ENCODE measurements at places on chromosomes 1 and 21.

DNA sequence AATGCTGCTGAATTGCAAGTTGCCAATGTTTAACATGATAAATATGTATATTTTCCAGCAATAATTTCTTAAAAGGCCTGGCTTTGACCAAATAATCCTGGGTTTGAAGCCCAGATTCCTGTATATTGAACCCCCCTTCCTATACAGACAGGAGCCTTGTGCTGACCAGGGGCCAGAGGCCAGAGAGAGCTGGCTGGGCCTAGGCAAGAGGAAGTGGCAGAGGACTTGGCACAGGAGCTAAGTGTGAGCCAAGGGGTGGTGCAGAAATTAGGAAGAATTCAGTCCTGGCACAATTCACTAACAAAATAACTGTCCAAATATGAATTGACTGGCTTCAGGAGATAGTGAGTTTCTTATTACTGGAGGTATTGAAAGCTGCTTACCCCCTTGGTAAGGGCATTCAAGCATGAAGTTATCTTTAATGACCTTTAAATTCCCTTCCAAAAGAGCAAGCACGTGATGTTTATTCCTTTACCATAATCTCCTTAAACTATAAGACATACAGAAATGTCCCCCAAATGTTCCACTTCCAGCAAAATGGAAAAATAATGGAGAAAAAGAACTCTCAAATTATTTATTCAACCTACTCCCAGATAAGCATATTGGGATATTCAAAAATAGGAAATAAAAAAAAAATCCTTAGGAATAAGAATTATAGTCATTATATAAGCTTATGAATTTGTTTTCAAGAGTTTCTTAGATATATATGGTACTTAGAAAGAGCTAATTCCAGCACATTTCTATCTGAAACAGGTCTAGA is 26.6 kb downstream of the NIBAN1 start:
- DNase-seq, result no peak

- DNase-seq, result no peak
Observed at GRCh38 chr1:3520419-3521378, 66.2 kb downstream of the ARHGEF16 start.

DNA sequence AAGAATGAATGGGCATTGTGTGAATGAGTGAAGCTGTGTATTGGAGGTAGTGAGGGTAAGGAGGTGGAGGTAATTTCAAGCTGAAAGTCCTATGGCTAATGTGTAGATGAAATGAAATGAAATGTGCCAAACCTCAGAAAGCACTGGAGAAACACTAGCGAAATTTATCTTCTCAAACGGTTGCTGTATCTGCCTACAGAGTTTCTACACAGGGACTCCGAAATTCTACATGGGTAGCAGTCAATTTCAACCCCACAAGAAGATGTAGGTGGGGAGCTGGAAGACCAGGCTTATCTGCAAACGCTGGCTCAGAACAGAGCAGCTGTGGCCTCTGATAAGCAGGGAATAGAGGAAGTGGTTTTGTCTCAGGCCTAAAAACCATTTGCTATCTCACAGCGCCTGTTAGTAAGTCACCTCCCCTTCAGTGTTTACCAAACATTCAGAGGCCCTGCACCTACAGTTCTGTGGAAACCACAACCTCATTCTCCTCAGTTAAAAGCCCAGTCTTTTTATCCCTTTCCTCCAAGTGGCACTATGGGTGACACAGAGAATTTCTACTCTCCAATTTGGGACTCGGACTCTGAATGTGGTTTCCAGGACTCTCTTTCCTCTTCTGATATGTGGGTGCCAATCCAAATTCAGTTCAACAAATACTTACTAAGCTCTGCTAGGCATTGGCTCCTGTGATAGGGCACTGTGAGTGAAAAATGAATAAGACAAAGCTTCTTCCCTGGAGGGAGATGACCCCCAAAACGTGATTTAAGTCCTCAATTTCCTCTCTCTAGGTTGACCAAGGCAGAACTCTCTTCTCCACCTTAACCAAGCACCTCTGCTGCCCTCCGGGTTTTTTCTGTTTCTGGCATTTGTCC is 17.2 kb upstream of the SLAMF6 start:
- DNase-seq, result peak; percentile 78

GRCh38 chr1:228275430-228276173 is 67.8 kb downstream of the OBSCN start:
- peak; percentile 93 for DNase-seq

DNA sequence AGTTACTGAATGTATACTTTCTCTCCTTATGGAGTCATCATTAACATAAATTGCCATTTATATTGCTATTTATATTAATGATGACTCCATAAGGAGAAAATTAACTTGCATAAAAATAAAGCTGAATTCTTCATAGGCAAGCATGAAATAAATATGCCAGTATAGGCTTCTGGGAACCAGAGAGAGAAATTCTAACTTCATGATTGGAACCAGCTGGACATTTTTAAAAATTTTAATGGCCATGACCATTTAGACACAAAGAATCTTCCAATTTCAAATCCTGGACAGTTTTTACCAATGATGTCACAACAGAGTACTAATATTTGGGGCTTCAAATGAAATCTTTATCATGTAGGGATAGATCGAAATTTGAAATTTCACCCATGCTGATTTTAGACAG is 268.7 kb downstream of the PTGER3 start:
- no peak for DNase-seq

DNA sequence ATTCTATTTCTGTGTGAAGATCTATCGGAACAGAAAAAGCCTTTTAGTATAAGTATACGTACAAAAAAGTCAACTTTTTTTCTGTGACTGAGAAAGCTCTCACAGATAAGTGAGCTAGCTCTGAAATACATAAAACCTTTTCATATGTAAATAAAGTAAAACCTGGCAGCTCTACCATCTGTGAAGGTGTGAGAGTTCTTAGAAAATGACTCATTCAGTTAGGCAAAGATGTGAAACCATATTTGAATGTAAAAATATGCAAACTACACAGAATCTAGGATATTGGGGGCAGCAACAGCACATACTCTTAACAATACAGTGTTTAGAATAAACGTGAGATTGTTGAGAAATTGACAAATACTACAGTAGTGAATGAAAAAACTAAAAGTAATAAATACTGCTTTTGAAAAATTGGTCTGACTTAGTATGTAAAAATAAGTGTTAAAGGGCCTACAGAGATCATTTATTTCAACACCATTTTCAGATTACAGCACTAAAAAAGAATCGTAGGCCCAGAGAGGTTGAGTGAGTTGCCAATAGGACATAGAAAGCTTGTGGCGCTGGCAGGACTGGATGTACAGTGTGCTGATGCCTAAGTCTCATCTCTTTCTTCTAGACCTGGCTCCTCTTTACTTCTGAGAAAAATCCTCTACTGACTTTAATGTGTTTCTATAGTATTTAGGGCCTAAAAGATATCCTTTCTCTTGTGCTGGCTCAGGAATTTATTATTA is 19.8 kb downstream of the ATP6V1G3 start:
- DNase-seq, result peak; percentile 71

GRCh38 chr1:47812904-47813514 is 184.2 kb downstream of the TRABD2B start:
- DNase-seq, result no peak

GRCh38 chr1:93591676-93592550 is 89.7 kb downstream of the BCAR3 start:
- no peak for DNase-seq

DNA sequence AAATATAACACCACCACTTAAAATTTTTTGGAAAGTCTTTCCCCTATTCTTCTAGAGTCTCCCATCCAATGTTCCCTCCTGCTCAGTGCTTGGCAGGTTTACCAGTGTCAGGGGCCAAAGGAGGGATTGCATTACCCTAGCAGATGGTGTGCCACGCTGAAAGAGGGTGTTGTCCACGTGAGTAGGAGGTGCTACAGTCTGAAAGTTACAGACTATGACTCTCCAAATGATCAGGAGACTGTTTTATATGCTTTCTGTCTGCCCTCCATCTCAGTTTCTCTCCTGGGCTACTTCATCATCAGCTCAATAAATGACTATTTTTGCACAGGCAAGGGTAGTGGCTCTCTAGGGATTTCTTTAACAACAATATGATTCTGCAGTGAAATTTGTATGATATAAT is 31.3 kb upstream of the ANGPTL7 start:
- no peak for DNase-seq

DNA sequence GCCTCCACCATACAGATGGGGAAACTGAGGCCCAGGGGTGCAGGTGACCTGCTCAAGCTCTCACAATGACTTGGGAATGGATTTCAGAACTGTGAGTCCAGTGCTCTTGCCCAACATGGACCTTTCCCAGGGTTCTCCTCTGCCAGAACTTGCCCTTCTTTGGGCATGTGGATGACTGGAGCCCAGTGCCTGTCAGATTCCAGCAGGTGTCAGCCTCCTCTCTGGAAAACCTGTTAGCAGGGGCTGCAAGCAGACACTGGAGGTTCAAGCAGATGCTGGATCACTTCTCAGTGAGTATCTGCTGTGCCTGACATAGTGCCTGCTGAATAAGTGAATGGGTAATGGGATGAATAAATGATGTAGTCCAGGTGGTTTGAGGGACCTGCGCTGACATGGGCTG is 314.2 kb upstream of the POU3F1 start:
- DNase-seq, result no peak
